ENCODE measurements at places on chromosomes 4 and X.

DNA sequence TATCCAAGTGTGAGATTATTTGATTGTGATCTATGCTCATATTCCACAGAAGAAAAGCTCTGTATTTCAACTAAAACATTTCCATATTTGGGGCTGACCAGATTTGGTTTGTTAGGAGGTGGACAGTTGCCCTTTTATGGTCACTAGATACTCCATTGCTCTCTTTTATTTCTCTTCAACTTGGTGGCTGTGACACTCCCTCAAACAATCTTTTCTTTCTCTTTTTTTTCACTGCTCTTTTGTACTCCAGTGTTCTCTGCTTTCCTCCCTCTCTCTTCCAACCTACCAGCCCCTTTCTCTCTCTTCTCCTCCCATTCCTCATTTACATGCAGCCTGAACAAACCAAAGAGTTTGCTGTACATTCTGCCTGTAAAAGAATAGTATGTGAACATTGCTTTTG is 48.8 kb downstream of the RBPJ start:
- DNase-seq, result no peak

DNA sequence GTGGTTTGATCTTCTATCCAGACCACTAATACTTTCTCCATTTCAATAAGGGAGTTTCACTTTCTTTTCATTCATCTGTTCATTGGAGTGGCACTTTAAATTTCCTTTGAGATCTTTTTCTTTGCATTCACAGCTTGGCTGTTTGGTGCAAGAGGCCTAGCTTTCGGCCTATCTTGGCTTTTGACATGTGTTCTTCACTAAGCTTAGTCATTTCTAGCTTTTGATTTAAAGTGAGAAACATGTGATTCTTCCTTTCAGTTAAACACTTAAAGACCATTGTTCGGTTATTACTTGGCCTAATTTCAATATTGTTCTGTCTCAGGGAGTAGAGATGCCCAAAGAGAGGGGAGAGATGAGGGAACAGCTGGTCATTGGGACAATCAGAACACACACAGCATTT is 24.3 kb downstream of the CXCL13 start:
- DNase-seq, result no peak

GRCh38 chrX:47218280-47218919 is at the start of gene CDK16:
CDK16 (plus strand) TSS chrX:47218681; CDS start chrX:47223558, 4,877 bp downstream.
- peak; percentile 61 for DNase-seq

- DNase-seq, result no peak
These were observed 161.4 kb upstream of the FAM9B start for GRCh38 chrX:9195199-9195880.

GRCh38 chr4:4327652-4328121 is 37.6 kb downstream of the ZBTB49 start:
- DNase-seq, result no peak

DNA sequence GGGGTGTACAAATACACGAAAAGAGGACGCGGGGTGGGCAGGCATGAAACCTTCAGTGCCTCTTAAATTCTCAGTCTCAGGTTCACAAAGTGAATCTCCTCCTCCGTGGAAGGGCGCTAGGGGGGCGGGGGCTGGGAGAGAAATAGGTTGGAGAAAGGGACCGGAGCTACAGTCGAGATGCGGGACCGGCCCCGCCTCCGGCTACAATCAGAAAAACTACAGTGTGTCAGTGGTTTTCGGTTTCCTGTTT is 3.4 kb downstream of the MAML3 start:
- no peak for DNase-seq

DNA sequence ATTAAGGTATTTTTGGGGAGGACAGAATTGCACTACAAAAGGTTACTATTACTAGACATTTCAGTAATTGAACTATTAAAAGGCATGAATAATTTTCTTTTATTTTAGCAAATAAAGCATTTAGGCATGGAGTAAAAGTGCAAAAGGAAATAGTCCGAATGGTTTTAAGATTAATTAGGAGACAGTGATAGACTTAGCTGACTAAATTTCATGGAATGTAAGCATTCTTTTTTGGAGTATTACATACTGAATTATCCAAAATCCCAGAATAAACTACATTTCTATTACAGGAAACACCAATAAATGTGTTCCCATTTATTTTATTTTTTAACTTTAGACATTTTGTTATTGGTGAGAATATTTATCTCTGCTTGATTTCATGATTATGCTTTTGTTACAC is 30.7 kb upstream of the MAP9 start:
- DNase-seq, result no peak

- no peak for DNase-seq
These were observed 176.9 kb downstream of the PDHA2 start for GRCh38 chr4:96016634-96017299.

DNA sequence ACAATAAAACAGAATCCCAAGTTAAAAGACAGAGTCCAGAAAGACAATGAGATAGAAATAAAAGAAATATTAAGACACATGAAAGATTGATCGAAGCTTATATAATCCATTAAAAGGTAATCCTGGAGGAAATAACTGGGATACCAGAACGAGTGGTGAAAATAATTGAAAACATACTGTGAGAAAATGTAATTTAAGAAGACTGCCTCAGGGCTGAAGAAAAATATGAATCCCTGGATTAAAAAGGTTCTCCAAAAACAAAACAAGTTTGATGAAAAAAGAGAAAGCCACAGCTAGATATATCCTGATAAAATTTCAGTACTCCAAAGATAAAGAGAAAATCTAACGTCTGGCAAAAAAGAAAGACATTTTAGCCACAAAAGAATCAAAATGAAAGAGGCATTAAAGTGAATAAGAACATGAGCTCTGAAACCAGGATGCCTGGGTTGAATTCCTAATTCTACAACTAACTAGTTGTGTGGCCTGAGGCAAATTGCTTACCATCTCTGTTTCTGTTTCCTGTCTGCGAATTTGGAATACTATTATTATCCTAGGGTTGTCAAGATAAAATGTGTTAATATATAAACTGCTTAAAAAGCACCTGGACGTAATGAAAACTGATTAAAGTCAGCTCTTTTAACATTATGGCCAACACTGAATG is 5.5 kb downstream of the DDX60L start:
- DNase-seq, result no peak

- peak; percentile 73 for DNase-seq
These were observed 37.1 kb upstream of the SETD7 start for GRCh38 chr4:139593091-139593564.

GRCh38 chrX:94937491-94937890 is 1263.5 kb downstream of the FAM133A start:
- no peak for DNase-seq

GRCh38 chr4:74188912-74189311 is 31.0 kb downstream of the MTHFD2L start:
- DNase-seq, result no peak

- no peak for DNase-seq
These were observed 23.8 kb downstream of the NWD2 start for GRCh38 chr4:37268319-37268718.

DNA sequence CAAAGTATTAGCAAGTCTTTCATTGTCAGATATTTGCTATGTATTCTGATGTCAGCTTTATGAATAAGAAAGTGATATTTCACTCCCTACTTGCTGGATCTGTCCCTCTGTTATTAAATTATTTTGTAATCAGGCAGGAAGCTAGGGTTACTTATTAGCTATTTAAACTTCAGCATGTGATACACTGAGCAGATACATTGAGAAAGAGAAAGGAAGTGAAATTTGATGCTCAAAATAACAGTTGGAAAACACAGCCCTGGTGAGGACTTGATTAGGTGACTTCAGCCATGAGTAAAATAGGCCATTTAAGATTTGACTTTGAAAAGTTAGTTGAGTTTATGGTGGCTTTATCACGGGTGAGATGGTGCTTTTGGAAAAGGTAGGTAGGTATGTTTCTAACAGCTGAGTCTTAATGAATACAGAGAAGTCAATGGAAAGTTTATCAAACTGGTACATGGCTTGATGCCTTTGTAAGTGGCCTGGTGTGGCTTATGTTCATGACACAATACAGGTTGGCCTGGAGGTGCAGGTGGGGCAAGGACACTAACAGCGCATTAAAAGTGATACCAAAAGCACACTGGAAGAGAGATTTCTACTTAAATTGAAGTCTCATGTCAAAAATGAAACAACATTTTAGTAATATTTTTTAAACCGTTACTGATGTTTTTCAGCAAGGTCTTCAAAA is 321.2 kb upstream of the SPOCK3 start:
- DNase-seq, result no peak

GRCh38 chr4:17664755-17665154 is 50.3 kb downstream of the MED28 start:
- DNase-seq, result no peak

DNA sequence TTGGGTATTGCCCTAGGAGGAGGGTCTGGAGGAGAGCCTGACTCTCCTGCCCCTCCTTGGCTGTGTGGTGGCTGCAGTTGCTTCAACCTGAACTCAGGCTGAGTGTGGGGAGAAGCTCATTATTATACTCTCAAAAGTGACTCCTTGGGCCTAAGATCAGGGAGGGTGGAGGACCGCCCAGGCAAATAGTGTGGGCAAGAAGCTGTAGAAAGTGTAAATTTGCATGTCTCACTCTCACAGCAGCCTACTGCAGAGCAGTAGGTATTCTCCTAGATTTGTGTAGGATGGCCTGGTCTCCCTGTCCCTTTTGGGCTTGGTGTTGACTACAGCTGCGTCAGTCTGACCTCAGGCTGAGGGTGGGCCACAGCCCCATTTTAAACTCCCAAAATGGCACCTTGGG is 156.1 kb downstream of the ZNF330 start:
- DNase-seq, result no peak

GRCh38 chr4:185651137-185651677 is 115.9 kb upstream of the PDLIM3 start:
- no peak for DNase-seq

DNA sequence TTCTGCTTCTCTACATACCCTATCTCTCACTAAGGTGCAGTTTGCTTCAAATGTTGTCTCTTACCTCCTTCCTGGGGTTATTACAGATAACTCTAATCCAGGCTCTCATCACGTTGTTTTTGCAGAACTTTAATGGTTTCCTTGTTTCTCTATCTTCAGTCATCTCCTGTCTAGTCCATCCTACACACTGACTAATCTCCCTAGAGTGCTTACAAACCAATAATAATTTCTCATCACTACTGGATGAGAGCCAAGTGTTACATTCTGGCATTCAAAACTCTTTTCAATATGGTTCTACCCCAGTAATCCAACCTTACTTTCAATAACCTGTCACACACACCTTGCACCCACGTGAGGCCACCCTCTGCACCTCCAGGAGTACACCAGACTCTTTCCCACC is 86.1 kb downstream of the SYNPO2 start:
- DNase-seq, result peak; percentile 47

- DNase-seq, result no peak
These were observed 620.2 kb upstream of the INTU start for GRCh38 chr4:127012549-127012948.

DNA sequence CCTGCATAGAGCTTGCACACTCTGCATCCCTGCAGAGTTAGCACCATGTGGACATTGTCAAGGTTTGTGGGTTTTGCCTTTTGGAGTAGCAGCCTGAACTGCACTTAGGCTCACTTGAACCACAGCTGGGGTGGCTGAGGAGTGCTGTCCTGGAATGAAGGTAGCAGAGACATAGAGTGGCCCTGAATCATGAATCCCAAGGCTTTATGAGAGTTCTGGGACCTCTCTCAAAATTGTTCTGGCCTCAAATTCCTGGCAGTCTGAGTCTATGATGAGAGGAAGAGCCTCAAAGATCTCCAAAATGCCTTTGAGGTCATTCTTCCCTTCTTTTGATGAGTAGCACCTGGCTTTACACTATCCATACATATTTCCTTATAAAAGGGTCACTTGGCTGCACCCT is 37.1 kb upstream of the ADH1C start:
- peak; percentile 3 for DNase-seq

DNA sequence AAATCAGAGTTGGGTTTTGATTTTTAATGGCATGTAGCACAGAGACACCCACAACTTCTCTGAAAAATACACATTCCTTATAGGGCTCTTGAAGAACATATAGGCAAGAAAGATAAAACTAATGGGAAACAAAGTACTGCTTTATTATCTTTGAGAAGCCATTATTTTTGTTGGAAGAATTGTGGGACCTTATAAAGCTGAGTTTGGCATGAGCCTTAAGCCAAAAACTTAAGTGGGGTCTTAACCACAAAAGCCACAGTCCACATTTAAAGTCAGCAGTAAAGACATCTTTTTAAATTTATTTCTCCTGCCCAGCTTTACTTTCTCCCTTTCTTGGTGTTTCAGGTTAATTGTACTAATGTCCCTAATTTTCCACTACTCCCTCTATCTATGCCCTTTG is 1297.3 kb downstream of the C4orf33 start:
- no peak for DNase-seq

GRCh38 chr4:176223561-176223960 is 28.2 kb upstream of the SPATA4 start:
- no peak for DNase-seq

- peak; percentile 49 for DNase-seq
These were observed 100.5 kb downstream of the CLNK start for GRCh38 chr4:10584042-10584441.

- no peak for DNase-seq
These were observed 287.6 kb downstream of the PAPSS1 start for GRCh38 chr4:107432451-107432850.

- no peak for DNase-seq
These were observed 126.1 kb downstream of the EIF4E start for GRCh38 chr4:98802770-98803198.

GRCh38 chr4:113635739-113636437 is 125.7 kb downstream of the CAMK2D start:
- peak; percentile 38 for DNase-seq

DNA sequence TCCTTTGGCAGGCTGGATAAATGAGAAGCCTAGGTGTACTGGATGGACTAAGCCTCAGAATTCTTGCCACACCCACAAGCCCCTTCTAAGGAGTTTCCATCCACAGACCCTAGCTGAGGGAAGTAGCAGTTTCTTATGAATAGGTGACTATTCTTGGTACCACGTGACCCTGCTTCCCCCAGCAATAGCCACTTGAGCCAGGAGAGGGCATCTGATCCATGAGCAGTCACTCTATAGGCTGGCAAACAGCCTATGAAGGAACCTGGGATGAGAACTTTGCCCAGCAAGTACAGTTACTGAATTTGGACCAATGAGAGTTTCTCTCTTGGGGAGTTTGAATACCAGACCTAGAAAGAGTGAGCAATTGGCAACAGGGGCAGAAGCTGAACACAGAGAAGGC is 84.0 kb downstream of the RTL9 start:
- DNase-seq, result peak; percentile 33
